ENCODE measurements at places on chromosomes 4 and X. TPM values are rescaled to one million over a fixed set of nuclear protein-coding genes. Genes with fewer than 3 reads are reported as not detected.

GRCh38 chr4:114041117-114041475 is 61.6 kb upstream of the ARSJ start:
- DNase-seq = no peak

GRCh38 chr4:128658214-128658631 is 151.3 kb upstream of the JADE1 start:
- no peak for DNase-seq

- no peak for DNase-seq
Observed at GRCh38 chr4:92099861-92100260, 203.9 kb upstream of the GRID2 start.

GRCh38 chr4:74768857-74769525 is 25.3 kb downstream of the BTC start:
- DNase-seq = no peak

- no peak for DNase-seq
Observed at GRCh38 chr4:113419631-113420030, 341.9 kb downstream of the CAMK2D start.

DNA sequence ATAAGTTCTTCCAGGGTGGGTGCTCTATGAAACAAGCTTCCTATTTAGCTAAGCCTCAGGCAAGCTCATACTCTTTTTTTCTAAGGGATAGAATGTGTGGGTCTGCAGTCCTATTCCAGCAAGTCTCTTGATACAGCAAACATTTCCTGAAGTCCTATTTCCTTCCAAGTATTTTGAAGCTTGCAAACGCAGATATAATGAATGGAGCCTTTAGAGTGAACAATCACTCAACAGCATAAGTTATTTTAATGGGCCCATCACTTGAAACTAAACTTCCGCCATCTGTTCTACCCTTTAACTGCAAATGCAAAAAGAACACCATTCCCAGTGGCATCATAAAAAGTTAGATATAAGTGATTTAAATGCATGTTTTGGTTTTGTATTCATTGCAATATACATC is 108.3 kb upstream of the TAPT1 start:
- no peak for DNase-seq

DNA sequence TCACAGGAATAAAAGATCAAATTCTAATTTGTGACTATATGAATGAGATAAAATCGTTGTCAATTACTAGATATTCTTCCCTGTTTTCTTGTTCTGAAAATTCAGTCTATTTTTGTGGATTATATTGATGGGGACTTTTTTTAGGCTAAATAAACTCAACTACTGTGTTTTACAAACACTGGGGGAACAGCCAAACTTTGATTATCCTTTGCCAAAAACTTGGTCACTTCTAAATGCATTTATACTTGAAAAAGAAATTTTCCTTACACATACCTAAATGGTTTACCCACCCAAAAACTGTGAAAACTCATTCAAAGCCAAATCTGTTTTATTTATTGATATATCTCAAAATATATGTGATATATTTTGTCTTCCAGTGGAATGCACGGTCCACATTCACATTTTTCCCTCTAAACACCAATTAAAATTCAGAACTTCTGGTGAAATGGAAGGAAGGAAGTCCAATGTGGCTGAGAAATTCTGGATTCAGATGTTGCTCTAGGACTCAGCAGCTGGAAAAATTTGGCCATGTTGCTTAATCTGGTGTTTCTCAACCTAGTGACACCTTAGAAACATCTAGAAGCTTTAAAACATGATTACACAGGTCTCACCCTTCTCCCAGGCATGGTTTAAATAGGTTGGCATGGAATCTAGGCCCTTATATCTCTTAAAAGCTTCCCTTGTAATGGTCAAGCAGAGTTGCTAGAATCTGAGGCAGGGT is 28.6 kb upstream of the ARHGAP24 start:
- DNase-seq = no peak

- no peak for DNase-seq
Observed at GRCh38 chr4:114691865-114692264, 93.3 kb downstream of the UGT8 start.

- peak; percentile 48 for DNase-seq
Observed at GRCh38 chr4:7295197-7295910, 103.0 kb downstream of the SORCS2 start.

Gene LRRC66
- total RNA-seq = 0.87 TPM

Gene CAPN6
- 2.8 TPM for total RNA-seq

Gene CHRDL1
- 8.4 TPM for total RNA-seq

Gene HERC5
- total RNA-seq = 127 TPM

Gene IGSF1
- total RNA-seq = 19.4 TPM

Gene CDS1
- 15.2 TPM for total RNA-seq

Gene ELOVL6
- 1.3 TPM for total RNA-seq

Gene TCEAL4
- total RNA-seq = 149 TPM

Data from testis (tissue), 5 donors.